ENCODE measurements at places on chromosomes 7 and 10. TPM values are rescaled to one million over a fixed set of nuclear protein-coding genes. Genes with fewer than 3 reads are reported as not detected.

CLDN4 gene
- total RNA-seq = under 0.01 TPM

MYL10 gene
- not detected for total RNA-seq

LOXL4 gene
- total RNA-seq = 9.1 TPM

ANAPC16 gene
- 75.3 TPM for total RNA-seq

SLC39A12 gene
- total RNA-seq = not detected

ZNF862 gene
- 3.4 TPM for total RNA-seq

ZNF438 gene
- total RNA-seq = 6.3 TPM

GCK gene
- not detected for total RNA-seq

H2BK1 gene
- not detected for total RNA-seq

MMP21 gene
- total RNA-seq = not detected

MCM10 gene
- total RNA-seq = 2.6 TPM

FLNC gene
- 131 TPM for total RNA-seq

DOCK1 gene
- 36.9 TPM for total RNA-seq

AKR1B1 gene
- 137 TPM for total RNA-seq

LIPK gene
- not detected for total RNA-seq

C10orf71 gene
- not detected for total RNA-seq

PTPRE gene
- total RNA-seq = 3.7 TPM

FBXL13 gene
- total RNA-seq = 0.90 TPM

MKX gene
- not detected for total RNA-seq

ANXA8 gene
- total RNA-seq = 0.16 TPM

MAD1L1 gene
- 37.2 TPM for total RNA-seq

CALU gene
- 623 TPM for total RNA-seq

SHTN1 gene
- total RNA-seq = 2.9 TPM

NUTM2A gene
- not detected for total RNA-seq

PDE6C gene
- total RNA-seq = not detected

TMEM229A gene
- total RNA-seq = 2.1 TPM

IDI2 gene
- not detected for total RNA-seq

SUN3 gene
- total RNA-seq = not detected

CNNM1 gene
- total RNA-seq = 0.16 TPM

ELAPOR2 gene
- total RNA-seq = 1.3 TPM

ZNF503 gene
- total RNA-seq = 10.8 TPM

PDE1C gene
- total RNA-seq = 3.6 TPM

SPAM1 gene
- not detected for total RNA-seq

PAPOLB gene
- total RNA-seq = 0.49 TPM

PITX3 gene
- total RNA-seq = 0.16 TPM

TAS2R3 gene
- total RNA-seq = not detected

Measured in cardiac atrium fibroblast (primary cell).